ENCODE measurements at places on chromosomes 11 and 22.

DNA sequence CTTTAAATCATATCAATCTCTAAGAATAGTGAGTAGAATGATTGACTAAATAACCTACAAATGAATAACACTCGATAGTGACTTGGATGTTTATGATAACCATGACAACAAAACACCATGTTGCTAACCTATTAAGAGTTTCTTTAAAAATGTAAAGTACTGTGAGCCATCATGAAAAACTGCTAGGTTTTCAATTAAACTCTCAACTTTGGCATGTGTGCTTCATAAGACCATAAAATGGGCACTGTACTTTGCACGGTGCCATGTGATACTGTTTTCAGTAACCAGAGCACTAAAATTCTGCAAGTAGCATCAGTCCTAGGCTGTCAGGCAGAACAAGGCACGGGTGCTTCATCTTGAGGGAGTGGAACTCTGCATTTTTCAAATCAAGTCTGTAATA lies 96.2 kb upstream of the TRIM77 start:
- no peak for DNase-seq

- no peak for DNase-seq
Observed at GRCh38 chr22:19291218-19291579, 320 bp downstream of the CLTCL1 start.

DNA sequence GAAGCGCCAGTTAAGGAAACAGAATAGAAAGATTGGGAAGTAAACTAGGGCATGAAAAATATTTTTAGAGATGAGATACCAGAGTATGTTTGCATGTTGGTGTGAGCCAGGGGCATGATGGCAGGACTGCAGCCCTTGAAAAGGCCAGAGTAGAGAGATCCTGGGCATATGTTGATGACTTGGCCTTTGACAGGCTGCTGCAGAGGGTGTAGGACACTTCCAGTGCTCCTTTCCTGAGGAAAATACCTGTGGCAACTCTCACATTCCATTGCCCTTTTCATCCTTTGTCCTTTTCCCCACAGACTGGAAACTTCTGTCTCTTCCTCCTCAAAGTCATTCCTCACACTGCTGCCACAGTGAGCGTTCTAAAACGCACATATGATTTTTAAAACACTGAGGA lies 150.7 kb upstream of the CCDC90B start:
- no peak for DNase-seq

DNA sequence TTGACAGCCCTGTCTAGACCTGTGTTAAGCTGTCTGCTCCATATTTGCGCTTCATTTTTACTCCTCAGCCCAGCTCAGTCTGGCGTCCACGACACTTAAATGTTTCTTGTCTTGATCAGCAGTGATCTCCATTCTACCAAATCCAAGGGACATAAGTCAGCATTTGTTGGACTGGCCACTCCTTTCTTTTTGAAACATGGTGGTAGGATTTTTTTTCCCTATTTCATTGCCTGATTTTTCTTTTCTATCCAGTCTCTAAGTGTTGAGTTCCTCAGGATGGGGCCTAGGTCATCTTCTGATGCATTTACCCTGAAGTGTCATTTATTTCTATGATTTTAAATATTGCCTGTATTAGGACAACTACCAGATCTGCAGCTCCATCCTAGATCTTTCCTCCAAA lies 873 bp downstream of the NCAPH2 start:
- DNase-seq: no peak

- no peak for DNase-seq
Observed at GRCh38 chr11:128206461-128206860, 380.9 kb downstream of the ETS1 start.

DNA sequence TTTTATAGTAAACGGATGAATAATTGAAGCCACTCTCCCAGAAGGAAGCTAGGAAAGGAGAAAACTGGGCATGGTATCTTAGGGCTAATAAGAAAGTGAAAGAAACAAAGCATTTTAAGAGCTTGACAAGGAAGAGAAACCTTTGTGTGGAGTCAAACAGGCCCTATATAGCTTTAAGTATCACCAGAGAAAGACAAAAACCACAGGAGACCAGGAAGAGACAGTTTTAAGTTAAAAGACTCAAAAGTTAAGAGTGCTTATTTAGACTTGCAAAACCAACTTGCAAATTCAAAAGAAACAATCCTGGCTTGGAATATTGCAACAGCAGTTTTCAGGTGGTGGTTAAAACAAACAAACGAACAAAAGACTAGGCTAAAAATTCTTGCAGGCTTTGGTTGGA lies 3.4 kb downstream of the PAK1 start:
- DNase-seq: no peak

- DNase-seq: no peak
Observed at GRCh38 chr11:105372206-105372605, 232.6 kb upstream of the CARD18 start.

DNA sequence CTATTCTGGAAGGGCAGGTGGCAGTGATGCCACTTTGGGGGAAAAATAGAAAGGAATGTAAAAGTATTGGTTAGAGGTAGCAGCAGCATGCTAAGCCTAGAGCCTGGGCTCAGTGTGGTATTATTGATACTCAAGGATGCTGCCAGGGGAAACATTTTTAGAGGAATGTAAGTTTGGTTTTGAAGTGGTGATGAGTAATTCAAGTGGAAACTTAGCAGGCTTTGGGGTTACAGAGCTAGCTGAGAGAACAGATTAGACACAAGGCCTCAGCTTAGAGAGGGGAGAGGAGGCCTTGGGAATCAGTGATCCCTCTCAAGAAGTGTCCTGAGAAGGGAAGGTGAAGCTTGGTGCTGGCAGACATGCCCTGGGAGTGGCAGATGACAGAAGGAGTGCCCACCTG lies 32.9 kb upstream of the DDI1 start:
- DNase-seq: no peak

- no peak for DNase-seq
Observed at GRCh38 chr11:134488913-134489312, 76.9 kb upstream of the B3GAT1 start.

- no peak for DNase-seq
Observed at GRCh38 chr11:116792144-116792868, 627 bp upstream of the APOA5 start.

Measured in AG09309 (cell line).